ENCODE measurements at places on chromosomes 3 and 15. TPM values are rescaled to one million over a fixed set of nuclear protein-coding genes. Genes with fewer than 3 reads are reported as not detected.

DNA sequence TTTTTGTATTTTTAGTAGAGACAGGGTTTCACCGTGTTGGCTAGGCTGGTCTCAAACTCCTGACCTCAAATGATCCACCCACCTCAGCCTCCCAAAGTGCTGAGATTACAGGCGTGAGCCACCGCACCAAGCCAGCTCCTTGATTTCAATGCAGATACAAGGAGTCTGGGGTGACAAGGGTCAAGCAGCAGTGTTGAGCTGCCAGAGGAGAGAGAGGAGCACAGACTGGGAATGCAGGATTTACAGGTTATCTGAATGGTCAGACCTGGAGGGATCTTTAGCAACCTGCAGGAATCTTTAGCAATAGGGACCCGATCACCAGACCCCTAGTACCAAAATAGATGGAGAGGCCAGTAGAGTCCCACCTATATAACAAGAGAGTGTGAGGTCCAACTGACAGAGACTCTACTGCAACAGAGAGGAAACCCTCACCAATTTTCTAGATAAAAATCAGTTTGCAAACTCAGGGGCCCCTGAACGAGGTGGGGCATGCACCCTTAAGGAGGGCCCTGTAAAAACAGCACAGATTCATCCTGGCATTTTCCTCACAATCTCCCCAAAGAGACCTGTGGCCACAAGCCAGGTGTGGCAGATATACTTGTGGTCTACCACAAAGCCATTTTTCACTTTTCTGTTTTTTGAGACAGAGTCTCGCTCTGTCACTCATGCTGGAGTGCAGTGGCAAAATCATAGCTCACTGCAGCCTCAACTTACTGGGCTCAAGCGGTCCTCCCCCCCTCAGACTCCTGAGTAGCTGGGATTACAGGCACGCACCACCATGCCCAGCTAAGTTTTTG, 10.7 kb upstream of the SHISA5 start:
- H3K4me1 ChIP-seq, result no peaks in the 10 kb centered on the region
- DNase-seq, result no peak
- H3K27ac ChIP-seq, result no peak overlapping the region
- no peak overlapping the region for H3K4me3 ChIP-seq

DNA sequence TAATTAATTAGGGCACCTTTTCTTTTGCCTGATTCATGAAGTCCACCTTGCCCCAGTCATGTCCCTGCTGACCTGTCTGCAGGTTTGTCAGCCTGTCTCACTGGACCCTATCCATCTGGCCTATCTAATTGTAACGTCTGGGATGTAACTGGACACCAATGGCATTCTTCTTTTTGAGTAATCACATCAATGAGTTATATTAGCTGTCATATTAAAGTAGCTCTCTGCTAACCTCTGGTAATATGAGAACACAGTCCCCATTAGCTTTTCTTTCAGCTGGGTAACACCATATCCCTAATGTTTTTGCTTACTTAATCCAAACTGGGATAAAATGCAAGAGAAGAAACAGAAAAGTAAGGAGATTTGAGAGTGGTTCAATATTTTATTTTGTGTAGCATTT, 166.2 kb upstream of the VEPH1 start:
- no peak overlapping the region for H3K4me3 ChIP-seq
- H3K27me3 ChIP-seq, result no peaks in the 10 kb centered on the region
- no peaks in the 10 kb centered on the region for H3K36me3 ChIP-seq
- no peak for DNase-seq
- no peak overlapping the region for H3K27ac ChIP-seq

DNA sequence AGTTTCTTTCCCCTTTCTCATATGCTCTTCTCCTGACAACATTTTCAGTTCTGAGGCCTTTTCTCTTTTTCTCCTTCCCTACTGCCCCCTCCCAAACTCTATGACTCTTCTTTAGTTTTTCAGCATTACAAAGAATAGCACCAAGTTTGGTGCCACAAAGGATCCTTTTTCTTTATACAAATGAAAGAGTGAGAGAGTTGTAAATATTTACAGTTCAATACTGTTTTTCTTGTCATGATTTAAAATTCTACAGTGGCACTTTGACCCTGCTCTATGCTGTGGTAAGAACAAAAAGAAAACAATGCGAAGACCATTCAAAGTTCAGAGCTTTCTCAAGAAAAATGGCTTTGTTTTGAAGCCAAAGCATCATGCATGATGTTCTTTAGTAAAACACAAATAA, 667.9 kb upstream of the SGO1 start:
- no peak overlapping the region for H3K27ac ChIP-seq
- H3K4me3 ChIP-seq, result no peak overlapping the region
- DNase-seq, result no peak

- H3K4me3 ChIP-seq, result no peak overlapping the region
- H3K27ac ChIP-seq, result no peak overlapping the region
- no peak for DNase-seq
- H3K36me3 ChIP-seq, result no peaks in the 10 kb centered on the region
Observed at GRCh38 chr3:134860141-134860540, 65.1 kb downstream of the EPHB1 start.

The CTXN2 gene
- polyA plus RNA-seq, result 0.08 TPM

DNA sequence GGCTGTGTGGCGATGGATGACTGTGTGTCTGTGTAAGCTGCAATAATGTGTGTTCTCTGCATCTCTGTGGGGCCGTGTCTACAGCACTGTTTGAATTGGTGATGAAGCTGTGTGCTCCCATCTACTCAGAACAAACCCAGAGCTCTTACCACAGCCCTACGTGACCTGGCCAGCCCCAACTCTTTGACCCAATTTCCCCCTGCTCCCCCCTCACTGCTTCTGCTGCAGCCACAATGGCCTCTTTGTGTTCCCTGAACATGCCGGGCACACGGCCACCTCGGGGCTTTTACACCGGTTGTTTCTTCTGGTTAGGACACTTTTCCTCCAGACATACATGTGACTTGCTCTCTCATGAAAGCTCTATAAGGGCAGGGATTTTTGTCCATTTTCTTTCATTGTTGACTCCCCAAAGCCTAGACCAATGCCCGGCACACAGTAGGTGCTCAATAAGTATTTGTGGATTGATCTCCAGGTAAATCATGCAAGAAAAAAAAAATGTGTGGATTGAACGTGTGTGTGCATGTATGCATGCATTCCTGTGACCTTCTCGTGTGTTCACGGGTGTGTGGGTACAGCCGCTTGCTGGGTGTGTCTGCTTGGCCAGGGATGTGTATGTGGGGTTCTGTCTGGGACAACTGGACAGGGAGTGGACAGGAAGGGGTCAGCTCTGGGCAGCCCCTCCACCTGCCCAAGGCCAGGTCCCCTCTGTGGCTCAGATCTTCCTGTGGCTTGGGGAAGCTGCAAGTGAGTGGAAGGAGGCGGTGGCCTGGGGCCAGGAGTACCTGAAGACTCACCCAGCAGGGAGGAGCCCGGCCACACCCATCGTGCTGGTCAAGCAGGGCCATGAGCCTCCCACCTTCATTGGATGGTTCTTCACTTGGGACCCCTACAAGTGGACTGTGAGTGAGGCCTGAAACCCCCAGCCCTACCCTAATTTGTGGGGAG, 14.8 kb downstream of the VILL start:
- no peaks in the 10 kb centered on the region for H3K36me3 ChIP-seq
- no peaks in the 10 kb centered on the region for H3K27me3 ChIP-seq
- no peak overlapping the region for H3K27ac ChIP-seq

DNA sequence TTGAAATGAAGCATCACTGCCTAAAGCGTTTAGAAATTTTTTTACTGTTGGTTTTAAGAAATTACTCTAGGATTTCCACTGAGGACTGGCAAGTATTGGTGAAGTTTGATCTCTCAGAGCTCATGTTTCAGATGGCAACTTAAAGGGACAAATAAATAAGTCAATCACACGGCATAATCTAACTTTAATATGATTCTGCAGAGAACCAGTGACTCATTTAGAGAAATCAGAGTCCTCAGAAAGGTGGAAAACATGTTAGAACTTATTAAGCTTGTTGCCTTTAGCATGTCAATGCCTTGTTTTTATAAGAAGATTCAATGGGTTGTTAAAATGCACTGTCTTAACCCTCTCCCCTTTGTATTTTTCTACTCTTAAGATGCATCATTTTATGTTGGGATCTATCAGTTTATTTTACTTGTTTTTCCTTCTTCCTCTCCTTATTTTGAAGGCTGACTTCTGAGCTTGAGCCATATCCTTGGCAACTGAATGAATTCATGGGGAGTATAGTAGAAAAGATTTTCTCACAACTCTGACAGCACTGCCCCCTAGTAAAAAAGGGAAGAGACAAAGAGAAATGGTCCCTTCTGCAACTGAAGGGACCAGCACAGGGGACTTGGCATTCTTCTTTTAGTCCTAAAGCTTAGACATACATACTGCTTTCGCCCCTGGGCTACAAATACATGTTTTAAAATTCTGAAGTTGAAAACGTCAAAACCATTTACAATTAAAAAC, 431.2 kb downstream of the LPP start:
- peaks cover 5% of the 10 kb centered on the region for H3K4me1 ChIP-seq
- H3K36me3 ChIP-seq, result no peaks in the 10 kb centered on the region
- no peak for DNase-seq
- H3K4me3 ChIP-seq, result no peak overlapping the region
- H3K27me3 ChIP-seq, result no peaks in the 10 kb centered on the region
- H3K27ac ChIP-seq, result no peak overlapping the region

DNA sequence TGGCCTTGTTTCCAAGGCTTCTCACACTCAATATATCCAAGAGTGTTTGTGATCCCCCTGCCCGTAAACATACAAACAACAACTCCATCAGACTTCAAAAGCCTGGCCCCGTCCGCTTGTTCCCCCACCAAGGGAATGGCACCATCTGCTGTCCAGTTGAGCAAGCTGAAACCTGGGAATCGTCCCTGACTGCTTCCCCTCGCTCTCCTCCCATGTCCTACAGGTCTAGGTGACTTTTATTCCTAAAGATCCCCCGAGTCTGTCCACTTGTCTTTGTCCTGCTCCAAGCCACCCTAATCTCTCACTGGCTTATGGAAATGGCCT, 27.9 kb upstream of the FAM174B start:
- H3K4me1 ChIP-seq, result no peaks in the 10 kb centered on the region
- no peak overlapping the region for H3K4me3 ChIP-seq
- H3K27me3 ChIP-seq, result no peaks in the 10 kb centered on the region
- no peaks in the 10 kb centered on the region for H3K36me3 ChIP-seq
- peak; percentile 25 for DNase-seq
- H3K27ac ChIP-seq, result no peak overlapping the region

The MCF2L2 gene
- 4.2 TPM for polyA plus RNA-seq

DNA sequence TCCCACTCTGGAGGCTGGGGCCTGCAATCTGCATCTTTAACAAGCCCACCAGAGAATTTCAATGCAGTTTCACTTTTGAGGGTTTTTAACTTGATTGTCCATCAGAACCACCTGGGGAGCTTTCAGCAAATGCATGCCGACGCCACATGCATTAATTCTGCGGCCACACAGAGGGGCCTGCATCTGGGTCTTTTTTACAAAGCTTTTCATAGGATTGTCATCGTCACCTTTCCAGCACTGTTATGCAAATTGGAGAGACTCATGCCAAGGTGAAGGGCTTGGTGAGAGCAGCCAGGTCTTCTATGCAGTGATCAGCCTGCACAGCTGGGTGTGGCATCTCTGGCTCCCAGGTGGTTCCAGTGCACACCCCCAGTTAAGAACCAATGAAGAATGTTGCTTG, 143.0 kb upstream of the CTDSPL start:
- H3K36me3 ChIP-seq, result no peaks in the 10 kb centered on the region
- peaks cover under 1% of the 10 kb centered on the region for H3K4me1 ChIP-seq
- H3K4me3 ChIP-seq, result no peak overlapping the region
- no peaks in the 10 kb centered on the region for H3K27me3 ChIP-seq
- H3K27ac ChIP-seq, result no peak overlapping the region

All from H1 (cell line).